ENCODE measurements at places on chromosomes 7 and 10.

DNA sequence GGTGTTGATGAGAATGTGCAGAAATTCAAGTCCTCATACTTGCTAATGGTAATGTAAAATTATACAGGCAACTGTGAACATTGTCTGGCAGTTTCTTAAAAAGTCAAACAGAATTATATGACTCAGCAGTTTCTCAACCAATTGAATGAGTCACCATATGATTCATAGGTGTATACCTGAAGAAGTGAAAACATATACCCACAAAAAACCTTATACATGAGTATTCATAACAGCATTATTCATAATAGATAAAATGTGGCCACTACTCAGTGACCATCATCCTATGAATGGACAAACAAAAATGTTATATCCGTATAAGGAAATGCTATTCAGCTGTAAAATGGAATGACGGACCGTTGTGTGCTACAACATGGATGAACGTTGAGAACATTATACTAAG, 253.5 kb downstream of the MALRD1 start:
- no peak for DNase-seq

- no peak for DNase-seq
Measured at GRCh38 chr7:131225619-131226513, 101.8 kb upstream of the MKLN1 start.

DNA sequence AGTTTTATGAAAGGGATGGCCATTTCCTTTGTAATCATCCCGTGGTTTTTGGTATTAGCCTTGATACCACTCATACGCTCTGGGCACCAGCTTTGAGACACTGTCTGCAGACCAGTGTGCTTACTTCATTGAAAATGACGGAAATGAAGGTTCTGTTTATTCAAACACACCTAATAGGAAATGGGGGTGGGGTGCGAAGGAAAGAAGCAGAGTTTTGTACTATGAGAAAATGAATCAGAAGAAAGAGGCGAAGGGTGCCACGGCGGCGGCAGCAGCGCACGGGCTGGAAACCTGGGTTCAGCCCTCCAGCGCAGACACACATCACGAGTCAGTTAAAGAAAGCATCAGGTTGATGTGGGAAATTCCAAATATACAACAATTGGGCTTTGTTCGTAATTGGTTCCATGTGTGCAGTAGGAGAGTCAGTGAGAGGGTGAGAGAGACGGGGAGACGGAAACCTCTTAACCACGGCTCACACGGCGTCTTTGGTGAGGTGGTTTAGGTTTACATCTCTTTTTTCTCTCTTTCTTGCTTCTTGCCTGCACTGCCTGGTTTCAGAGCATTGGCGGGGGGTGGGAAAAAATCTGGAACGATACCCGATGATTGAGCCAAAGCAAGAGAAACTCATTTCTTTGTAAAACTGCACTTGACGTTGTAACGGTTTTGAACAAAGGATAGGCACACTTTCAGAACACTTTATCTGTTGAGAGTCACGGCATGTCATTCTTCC, 321.2 kb downstream of the FRMD4A start:
- peak; percentile 73 for DNase-seq

GRCh38 chr7:95859429-95859828, 87.1 kb downstream of the DYNC1I1 start:
- DNase-seq = no peak

- no peak for DNase-seq
Measured at GRCh38 chr7:31748084-31748483, 61.1 kb downstream of the PPP1R17 start.

GRCh38 chr10:11093771-11094736, 76.4 kb downstream of the CELF2 start:
- no peak for DNase-seq

DNA sequence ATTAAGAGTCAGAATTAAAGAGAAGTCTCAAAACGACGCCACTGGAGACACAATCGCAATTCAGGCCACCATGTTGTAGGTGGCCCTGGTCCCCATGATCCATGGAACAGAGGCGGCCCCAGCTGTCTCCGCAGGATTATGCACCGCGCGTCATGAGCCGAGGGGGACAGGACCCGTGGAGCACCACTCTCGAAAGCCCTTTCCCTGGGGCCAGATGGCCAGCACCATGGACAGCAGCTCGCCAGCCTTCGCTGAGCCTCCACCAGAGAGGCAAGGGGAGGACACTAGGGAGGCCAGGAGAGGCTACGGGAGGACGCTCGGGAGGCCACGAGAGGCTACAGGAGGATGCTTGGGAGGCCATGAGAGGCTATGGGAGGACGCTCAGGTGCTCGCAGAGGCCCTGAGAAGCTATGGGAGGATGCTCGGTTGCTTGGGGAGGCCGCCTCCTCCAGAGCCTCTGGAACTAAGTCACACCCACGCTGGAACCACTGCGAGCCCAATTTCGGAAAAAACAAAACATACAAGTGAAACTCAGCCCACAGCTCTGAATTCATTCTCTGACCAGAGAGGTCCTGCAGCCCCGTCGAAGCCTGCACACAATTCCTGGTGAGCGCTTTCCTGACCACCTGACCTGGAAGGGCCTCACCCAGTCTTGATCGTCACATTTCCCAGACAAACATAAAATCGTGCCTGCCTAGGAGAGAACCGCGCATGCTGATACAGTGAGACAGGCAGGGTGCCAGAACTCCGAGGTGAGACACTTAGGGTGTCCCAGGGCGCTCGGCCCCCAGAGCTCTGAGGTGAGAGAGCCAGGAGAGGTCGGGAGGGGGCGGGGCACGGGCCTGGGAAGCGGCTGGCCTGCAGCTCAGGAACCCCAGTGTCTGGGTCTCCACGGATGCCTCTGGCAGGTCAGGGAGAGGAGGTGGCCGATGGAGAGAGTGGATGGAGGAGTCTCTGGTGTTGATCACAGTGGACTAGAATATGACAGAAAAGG, 224.4 kb downstream of the PTPRN2 start:
- DNase-seq = no peak

DNA sequence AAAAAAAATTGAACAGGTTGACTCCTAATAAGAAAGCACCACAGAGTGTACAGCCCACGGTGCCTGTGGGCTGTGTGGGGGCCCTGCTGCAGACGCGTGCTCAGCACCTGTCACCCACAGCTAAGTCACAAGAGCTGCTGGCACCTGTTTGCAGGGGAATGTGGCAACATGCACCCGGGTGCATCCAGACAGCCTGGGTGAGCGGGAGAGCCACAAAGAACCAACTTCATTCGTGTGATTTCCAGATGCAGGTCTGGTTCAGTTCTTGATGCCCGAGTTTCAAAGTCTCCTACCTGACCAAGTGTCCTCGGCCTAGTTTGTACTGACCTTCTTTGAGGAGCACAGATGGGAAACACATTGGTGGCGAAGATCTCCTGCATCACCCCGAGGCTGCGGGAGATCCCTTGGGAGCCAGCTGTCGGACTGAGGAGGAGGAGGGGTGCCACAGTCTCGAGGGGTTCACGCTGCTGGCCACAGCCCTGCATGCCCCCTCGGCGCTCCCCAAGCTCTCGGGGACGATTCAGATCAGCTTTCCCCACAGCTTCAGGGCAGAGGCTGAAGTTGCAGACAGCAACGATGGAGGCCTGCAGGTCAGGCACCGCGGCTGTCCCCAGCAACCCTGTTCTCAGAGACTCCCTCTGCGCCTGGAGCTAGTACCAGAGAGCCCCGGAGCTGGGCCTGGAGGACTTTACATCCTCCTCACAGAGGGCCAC, 35.3 kb downstream of the AMZ1 start:
- no peak for DNase-seq

GRCh38 chr10:28311104-28311503, 8.2 kb upstream of the MPP7 start:
- DNase-seq = no peak

- no peak for DNase-seq
Measured at GRCh38 chr10:74543276-74543675, 283.1 kb upstream of the KAT6B start.

GRCh38 chr10:72730479-72730878, 38.5 kb downstream of the MCU start:
- no peak for DNase-seq

- DNase-seq = peak; percentile 51
Measured at GRCh38 chr7:157007470-157008066, 2.9 kb downstream of the MNX1 start.

DNA sequence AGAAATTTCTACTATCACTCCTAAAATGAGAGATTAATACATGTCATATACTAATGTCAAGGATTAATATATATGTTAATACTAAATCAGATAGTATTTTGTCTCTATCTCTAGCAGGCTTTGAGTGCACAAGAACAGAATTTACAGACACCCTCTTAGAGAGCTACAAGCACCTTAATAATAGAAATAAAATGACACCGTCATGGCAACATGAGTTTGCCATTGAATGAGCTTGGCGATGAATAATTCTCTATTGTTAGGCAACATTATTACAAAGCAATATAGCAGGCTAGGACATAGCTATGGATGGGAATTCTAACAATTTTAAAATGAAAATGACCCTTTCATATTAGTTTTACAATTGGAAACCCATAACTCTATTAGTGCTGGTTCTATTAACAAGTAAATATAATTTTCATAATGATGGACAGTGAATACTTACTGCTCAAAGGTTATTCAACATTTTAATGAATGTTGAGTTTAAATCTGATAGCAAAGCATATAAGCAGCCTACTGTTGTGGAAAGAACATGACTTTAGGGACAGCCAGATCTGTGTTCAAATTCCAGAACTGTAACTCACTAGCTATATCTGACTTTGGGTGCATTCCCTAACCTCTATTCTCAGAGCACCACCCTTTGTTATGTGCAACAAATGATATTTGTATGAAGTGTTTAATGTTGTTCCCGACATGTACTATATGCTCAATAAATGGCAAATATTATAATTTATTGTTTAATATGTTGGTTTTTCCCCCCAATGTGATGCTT, 184.5 kb upstream of the DKK1 start:
- no peak for DNase-seq

- DNase-seq = no peak
Measured at GRCh38 chr7:16338065-16338464, 83.3 kb downstream of the CRPPA start.

DNA sequence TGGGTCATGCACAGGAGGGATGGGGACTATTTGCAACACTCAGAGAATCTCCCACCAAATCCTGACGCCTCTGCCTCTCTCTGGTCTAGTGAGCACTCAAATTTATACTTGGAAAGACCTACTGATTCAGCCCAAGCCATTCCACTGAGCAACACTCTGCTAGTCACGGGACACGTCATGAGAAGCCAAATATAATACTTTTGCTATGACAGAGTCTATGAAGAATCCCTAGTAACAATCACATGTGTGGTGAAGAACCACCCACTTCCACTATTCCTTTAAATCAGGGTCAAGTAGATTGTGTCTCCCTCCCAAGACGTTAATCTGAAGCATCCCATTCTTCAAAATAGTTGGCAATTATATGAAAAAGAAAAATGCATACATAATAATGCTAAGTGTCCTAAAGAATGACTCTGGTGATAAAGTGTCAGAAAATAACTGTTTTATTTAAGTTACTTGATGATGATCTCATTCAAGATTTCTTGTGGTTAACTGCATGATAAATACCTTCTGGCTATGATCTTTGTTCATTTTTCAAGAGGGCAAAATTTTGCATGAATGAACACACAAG, 28.5 kb downstream of the CHCHD3 start:
- DNase-seq = no peak

- DNase-seq = no peak
Measured at GRCh38 chr10:72659694-72660093, 32.2 kb upstream of the MCU start.

DNA sequence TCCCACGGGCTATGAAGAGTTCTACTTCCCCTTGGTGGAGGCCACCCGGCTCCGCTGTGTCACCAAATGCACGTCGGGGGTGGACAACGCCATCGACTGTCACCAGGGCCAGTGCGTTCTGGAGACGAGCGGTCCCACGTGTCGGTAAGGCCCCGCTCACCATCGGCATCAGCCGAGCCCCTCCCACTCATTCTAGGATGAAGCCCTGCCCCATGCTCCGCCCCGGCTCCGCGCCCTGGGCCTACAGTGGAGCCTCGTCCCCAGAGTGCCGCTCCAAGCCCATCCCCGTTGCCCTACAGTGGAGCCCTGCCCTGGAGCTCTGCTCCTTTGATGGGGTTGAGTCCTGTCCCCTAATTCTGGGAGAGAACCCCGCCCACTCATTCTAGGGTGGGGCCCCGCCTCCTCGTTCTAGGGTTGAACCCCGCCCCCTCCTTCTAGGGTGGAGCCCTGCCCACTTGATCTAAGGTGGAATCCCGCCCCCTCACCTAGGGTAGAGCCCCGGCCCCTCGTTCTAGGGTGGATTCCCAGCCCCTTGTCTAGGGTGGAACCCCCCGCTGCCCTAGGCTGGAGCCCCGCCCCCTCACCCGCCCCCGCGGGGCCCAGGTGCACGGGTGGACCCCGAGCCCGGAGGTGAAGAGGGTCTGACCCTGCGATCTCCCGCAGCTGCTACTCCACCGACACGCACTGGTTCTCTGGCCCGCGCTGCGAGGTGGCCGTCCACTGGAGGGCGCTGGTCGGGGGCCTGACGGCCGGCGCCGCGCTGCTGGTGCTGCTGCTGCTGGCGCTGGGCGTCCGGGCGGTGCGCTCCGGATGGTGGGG, 3.4 kb upstream of the MUC12 start:
- DNase-seq = peak; percentile 97

- DNase-seq = no peak
Measured at GRCh38 chr10:88958721-88959120, 6.1 kb upstream of the ACTA2 start.

DNA sequence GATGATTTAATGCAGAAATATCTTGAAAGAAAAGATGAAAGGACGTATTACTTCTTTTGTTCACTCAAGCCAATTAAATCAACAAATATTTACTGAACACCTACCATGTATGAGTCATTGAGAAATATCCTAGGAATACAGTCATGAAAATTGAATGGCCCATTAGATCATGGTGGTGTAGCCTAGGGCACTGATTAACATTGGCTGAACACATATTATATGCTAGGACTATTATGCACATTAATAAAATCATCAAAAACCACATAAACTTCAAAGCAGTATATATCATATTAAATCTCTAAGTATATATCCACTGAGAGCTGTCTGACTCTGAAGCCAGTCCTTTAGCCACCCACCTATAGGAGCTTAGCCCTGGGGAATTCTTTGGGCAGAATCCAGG, 41.8 kb downstream of the FAM204A start:
- no peak for DNase-seq

DNA sequence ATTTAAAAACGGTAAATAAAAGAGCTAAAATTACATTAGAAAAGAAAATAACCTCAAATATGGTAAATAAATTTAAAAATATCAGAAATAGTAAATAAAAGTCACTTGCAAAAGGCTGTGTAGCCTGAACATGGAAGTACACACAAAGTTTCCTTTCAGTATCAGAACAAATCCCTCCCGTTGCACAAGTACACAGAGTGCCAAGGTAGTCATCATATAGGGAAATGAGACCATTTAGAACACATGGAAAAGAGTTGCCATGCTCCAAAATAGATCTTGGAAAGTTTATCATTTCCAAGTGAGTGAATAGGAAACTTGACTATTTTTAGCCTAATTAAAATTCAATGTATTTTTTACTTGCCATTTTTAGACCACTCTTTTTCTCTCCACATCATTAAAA, 11.6 kb downstream of the CALCR start:
- no peak for DNase-seq

GRCh38 chr7:106484562-106484961, 176.4 kb downstream of the CCDC71L start:
- DNase-seq = no peak

- no peak for DNase-seq
Measured at GRCh38 chr7:121278120-121279021, 50.4 kb upstream of the WNT16 start.

- no peak for DNase-seq
Measured at GRCh38 chr10:95758351-95759025, 2.5 kb downstream of the ENTPD1 start.

All from activated CD8-positive, alpha-beta memory T cell treated with anti-CD3 and anti-CD28 coated beads, Interleukin-2, amount 50 U/mL, for 48 hours (primary cell).